ENCODE measurements at places on chromosomes 1 and 21.

DNA sequence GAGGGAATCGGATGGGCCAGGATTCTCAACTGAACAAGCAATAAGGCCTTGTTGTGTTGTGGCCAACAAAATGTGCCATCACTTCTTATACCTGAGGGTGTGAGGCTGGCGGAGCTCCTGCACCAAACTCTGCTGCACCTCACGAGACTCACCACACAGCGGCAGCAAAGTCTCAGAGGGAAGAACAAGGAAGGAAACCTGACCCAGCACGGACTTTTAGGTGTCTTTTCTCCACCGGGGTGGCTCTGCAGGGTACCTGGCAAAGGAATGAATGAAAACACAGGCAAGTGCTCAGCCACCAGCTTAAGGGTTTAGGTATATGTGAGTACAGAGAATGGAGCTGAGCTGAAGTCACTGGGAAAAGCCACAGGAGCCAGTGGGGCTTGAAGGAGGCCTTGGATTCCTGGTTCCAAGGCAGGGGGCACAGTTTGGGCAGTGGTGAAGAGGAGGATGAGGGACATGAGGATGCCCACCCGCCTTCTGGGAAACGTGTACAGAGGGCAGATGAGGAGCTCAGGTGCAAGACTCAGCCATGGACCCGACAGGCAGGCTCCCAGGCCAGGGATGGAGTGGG is 31.1 kb upstream of the HSD3B1 start:
- DNase-seq: no peak

GRCh38 chr1:248393050-248393449 is 9.8 kb upstream of the OR2T1 start:
- DNase-seq: no peak

GRCh38 chr1:161200992-161201835 is 953 bp upstream of the NDUFS2 start:
- no peak for DNase-seq

DNA sequence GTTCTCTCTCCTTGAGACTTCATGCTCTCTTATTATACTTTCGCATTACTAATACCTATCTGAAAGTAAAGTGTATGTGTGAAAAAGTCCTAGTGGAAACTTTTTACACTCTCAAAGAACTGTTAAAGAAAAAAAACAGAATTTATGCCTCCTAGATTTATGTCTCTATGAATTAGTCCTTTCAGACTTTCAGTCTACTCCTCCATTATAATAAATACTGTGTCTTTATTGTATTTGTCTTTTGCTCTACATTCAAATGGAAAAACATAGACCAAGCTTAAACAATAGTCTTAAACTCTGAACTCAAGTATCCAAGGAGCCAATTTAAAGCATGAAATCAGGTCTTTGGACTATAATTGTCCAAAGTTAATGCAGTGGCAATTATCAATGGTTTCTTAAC is 1449.0 kb downstream of the PLA2G4A start:
- DNase-seq: no peak

- no peak for DNase-seq
Measured at GRCh38 chr1:68047659-68048026, 2.8 kb downstream of the DIRAS3 start.

GRCh38 chr1:225700164-225700821 is 47.4 kb upstream of the ENAH start:
- no peak for DNase-seq

DNA sequence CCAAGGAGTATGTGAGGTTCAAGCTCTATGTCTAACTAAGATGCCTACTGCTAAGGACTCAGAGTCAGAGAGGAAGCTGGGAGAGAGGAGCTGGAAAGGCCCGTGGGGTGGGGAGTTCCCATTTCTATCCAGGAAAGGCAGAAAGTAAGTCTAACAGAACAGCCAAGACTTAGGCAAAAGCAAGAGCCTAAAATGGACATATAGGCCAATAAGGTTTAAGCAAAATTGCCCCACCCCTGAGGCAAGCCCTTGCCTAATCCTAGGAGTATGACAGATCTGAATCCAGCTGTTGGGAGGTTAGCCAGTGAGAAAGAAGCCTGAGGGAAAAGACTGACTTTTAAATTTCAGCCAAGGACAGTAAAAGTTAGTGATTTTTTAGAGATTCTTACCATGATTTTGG is 1.6 kb upstream of the KLHDC9 start:
- DNase-seq: no peak

DNA sequence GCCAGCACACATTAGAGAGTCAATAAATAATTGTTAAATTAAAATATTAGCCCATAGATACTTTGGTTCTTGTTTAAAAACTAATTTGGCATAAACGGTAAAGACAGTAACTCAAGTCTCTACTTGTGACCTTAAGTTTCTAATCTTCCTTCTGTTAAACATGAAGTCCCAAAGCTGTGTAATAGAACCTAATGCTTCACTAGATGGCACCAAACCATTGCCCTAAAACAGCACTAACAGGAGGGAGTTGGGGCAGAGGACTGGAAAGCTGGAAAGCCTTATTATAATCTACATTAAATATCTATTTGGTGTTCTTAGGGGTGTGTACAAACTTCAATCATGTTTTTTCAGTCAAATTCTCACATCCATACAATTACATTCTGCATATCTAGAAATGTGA is 176.7 kb downstream of the OLFM3 start:
- no peak for DNase-seq

- DNase-seq: no peak
Measured at GRCh38 chr21:17128132-17128531, 384.7 kb upstream of the CXADR start.

DNA sequence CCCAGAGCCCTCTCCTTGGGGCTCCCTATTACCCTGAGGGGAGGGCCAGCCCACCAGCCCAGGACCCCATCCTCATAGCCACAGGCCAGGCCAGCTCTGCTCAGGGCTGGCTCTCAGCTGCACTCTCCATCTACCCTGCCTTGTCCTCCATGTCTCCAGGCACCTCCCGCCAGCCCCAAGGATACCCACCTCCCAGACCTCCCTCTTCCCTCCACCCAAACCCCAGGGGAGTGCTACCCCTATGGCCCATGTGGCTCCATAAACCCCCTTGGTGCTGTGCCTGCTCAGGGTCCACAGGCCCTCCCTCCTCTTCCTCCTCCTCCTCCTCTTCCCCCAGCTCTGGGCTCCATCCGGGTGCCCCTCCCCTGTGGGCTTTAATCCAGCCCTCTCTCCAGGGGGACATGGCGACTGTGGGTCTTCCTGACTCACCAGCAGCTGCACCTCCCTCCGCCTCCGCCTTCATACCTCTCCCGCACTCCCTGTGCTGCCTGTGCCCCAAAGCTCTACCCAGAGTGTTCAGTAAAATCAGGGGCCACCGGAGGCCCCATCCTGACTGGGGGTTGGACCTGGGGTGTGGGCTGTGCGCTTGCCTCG is 9.1 kb downstream of the YBEY start:
- no peak for DNase-seq

DNA sequence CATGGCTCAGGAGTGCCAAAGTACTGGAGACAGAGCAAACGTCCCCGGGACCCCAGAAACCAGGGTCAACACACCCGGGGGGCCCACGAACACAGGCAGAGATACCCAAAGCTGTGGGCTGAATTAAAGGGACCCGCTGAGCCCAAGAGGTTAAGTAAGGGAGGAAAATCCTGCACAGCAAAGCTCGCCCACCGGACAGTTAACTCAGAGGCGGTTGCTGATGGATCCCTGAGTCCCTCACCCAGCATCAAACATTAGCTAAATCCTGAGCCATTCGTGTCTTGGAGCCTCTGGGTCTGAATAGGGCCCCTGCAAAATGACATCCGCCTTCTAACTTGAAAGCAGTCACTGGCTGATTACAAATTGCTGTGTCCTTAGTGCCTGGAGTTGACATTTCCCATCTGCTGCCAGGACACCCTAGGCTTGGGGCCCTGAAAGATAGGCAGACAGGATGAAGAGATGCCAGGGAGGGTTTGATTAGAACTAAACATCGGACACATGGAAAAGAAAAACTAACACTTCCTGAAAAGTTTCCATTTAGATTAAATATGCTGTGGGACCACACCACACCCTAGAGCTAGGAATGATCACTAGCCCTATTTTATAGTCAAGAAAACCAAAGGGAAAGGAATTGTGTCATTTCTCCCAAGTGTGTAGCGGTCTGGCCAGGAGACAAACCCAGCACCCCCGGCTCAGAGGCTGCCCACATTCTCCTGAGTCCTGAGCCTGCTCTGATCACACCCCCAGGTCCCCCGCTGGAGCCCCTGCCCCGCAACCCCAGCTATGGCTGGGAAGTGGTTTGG is 239.3 kb downstream of the NPHP4 start:
- no peak for DNase-seq

- DNase-seq: no peak
Measured at GRCh38 chr1:55640708-55641473, 425.7 kb upstream of the USP24 start.

- DNase-seq: peak; percentile 40
Measured at GRCh38 chr21:45970674-45971615, 10.6 kb upstream of the COL6A1 start.

GRCh38 chr1:116033322-116033721 is 57.0 kb downstream of the SLC22A15 start:
- no peak for DNase-seq

DNA sequence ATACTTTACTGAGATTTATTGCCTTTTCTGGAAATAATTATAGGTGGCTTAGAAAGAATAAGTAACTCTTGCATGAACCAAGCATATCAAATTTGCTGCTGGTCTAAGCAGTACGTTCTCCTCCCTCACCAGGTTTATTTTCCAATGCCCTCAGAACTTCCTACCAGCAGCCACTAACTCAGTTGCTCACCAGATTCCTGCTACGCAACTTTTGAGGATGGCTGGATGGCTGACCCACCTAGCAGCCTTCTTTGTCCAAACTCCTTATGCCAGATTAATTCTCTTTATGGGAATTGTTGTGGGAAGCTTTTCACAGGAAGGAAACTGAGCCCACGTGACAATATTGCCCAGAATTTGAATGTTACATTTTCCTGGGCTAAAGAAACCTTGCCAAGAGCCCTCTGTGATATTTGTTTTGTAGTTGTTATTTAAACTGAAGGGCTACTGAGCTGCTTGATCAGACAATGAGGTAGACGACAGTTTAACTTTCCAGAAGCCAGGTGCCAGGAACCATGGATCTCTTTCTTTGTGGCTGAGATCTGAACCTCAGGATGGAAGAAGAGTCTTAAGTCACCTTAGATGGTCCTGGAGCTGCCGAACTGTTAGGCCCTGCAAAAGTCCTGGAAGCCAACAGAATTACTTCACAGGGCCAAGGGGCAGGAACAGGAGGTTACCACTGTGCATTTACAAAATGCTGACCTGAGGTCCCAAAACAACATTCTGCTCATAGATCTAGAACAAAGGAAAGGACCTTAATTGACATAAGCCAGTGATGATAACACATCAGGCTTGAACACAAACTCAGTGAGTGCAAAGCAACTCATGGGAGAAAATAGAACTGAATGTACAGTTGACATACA is 85.5 kb upstream of the ATP1A1 start:
- no peak for DNase-seq

DNA sequence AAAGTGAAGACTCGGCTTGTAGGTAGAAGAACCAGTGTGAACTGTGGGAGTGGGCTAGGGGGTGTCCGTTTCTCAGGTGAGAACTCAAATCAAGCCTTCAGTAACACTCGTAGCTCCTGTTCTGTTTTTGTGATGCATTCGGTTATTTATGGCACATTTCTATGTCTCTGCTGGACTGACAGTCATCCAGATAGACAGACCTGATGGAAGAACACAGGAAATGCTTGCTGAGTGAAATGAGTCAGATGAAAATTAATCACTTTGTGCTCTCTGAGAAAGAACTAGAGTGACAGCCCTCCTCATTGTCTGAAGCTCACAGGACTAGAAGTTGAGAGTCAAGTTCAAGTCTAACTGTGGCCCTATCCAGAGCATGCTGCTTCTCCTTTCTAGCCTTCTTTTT is 360.1 kb upstream of the PLXNA2 start:
- no peak for DNase-seq

DNA sequence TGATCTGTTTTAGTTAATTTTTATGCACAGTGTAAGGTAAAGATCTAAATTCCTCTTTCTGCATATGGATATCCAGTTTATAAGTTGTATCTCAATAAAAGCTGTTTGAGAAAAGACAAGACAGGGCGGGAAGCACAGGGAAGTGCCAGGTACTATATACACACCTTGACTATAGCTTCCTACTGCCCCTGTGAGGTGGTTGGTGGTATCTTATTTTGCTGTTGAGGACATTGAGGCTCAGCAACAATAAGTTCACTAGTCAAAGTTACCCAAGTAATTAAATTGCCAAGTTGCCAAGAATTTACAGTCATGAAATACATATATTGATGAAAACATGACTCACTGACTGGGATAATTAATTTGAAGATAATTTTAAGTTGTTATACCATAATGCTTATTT is 109.1 kb downstream of the CD247 start:
- no peak for DNase-seq

DNA sequence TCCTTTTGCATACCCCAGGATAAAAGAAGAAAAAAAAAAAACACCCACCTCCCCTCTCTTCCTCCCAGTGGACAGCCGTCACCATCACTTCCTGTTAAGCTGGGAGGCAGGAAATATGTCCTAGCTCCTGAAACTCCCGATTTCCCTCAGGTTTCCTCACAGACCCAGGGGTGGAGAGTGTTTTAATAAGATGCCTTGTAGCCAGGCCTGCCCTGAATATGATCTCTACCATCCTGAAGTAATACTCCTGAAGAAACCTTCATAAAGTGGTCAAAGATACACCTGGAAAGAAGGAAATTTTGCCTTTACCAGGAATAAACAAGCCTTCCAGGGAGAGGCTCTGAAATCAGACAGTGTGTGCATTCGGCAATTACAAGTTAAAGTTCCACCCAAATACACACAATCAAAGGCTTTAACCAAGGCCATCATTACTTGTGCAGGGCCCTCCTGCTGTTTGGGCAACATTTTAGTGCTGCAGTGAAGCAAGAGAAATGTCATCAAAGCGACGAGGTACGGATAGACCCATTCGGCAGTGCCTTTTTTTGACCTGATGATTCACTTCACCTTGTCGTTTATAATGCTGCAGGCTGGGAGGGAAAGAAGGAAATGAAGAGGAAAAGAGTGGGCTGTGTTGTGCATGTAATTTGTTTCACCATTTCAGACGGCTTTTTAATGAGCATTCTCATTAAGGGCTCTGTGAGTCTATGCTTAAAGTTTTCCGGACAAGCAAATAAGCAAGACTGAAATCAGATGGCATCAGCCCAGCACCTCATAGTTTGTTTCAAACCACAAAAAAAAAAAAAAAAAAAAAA is 41.0 kb upstream of the RASAL2 start:
- no peak for DNase-seq

- DNase-seq: no peak
Measured at GRCh38 chr1:25140073-25140797, 92.1 kb downstream of the SYF2 start.

- DNase-seq: no peak
Measured at GRCh38 chr1:65881067-65881594, 88.4 kb downstream of the PDE4B start.

GRCh38 chr1:172827841-172828240 is 168.9 kb downstream of the FASLG start:
- DNase-seq: no peak
